Vagina (tissue), 2 donors: ENCODE measurements at places on chromosomes 6 and 20. TPM values are rescaled to one million over a fixed set of nuclear protein-coding genes. Genes with fewer than 3 reads are reported as not detected.

GRCh38 chr20:1820138-1821079 is 74.8 kb upstream of the SIRPA start:
- no peak for DNase-seq

- no peak for DNase-seq
Measured at GRCh38 chr6:16533210-16533609, 228.1 kb downstream of the ATXN1 start.

DNA sequence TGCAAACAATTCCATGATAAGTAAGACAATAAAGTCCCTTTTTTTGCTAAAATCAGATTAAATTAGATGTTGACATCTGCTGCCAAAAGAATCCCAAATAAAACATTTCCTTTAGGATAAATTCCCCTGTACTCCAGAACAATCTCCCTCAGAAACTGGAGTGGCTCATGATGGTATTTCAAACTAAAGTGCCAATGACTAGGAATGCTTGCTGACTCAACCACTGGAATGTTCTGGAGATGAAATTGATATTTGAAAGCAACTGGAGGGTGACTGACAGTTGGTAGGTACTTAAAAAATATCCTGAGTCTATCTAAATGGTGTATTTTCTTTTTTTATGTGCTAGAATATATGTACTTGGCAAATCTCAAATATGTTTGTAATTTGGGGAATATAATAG is 350.1 kb upstream of the TSHZ2 start:
- DNase-seq = no peak

- DNase-seq = no peak
Measured at GRCh38 chr6:4384656-4385055, 249.3 kb upstream of the ECI2 start.

GRCh38 chr20:17536944-17537444 is 5.8 kb upstream of the BFSP1 start:
- no peak for DNase-seq

DNA sequence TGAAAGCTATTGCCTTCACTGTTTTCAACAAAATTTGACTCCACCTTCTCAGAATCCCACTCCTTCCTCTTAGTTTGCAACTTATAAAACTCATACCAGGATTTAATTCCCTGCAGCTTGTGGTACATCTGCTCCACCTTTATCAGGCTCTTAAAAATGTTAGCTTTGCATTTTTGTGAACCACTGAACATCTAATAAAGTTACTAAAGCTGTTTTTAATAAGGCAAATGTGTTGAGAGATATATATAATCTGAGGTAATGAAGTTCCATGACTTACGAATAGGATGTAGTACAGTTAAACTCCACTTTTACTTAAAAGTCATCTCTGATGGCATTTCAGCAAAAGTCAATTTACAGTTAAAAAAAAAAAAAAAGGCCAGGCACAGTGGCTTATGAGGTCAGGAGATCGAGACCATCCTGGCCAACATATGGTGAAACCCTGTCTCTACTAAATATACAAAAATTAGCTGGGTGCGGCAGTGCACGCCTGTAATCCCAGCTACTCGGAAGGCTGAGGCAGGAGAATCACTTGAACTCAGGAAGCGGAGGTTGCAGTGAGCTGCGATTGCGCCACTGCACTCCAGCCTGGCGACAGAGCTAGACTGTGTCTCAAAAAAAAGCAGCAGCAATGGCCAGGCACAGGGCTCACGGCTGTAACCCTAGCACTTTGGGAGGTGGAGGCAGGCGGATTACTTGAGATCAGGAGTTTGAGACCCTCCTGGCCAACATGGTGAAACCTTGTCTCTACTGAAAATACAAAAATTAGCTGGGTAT is 106.2 kb downstream of the KIF13A start:
- DNase-seq = no peak

The ZBP1 gene
- total RNA-seq = 0.74 TPM

The HLA-DRA gene
- total RNA-seq = 158 TPM

The PBOV1 gene
- total RNA-seq = not detected

The RAB5IF gene
- 64.3 TPM for total RNA-seq
